HS-27A (cell line): ENCODE measurements at places on chromosomes 6 and 20.

GRCh38 chr6:141290941-141291721, 841.6 kb upstream of the GJE1 start:
- no peak for DNase-seq

DNA sequence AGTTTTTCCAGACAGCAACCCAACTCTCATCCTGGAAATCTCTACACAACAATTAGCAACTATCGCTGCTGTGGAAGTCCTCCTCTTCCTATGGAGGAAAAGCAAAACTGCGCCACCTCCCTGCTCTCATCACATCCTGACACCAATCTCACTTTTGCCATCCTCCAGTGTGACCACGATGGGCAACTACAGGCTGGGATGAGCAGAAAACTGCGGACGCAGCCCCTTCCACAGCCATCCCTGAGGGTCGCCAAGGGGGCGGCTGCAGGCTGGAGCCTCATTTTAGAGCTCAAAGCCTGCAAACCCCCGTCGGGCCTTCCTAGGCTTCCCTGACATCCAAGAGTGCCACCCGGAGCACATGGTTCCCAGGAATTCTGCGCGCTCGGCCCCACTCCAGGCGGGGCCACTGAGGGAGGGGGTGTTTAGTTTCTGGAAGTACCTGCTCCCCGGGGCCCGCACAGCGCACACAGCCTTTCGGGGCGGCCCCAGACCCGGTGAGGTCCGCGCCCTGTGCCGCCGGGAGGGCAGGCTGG, 1.2 kb downstream of the TCFL5 start:
- no peak for DNase-seq

GRCh38 chr6:16805243-16805950, 44.1 kb upstream of the ATXN1 start:
- DNase-seq, result no peak

DNA sequence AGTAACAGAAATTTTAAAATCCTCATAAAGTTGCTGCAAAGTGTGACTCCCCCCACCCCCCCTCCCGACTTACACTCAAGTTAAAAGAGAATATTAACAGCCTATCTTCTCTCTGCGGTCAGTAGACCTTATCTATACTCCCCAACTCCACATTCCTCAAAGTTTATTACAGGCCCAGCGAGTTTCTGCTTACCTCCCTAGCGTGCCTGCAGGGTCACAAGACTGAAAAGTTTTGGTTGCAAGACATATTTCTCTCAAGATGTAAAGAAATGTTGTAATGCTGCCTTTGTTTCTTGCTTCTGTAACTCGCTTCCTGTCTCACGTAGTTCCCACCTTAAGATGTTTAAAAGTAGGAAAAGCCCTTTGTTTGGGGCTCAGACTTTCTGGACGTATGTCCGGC, 699.6 kb downstream of the PHF3 start:
- DNase-seq, result no peak

DNA sequence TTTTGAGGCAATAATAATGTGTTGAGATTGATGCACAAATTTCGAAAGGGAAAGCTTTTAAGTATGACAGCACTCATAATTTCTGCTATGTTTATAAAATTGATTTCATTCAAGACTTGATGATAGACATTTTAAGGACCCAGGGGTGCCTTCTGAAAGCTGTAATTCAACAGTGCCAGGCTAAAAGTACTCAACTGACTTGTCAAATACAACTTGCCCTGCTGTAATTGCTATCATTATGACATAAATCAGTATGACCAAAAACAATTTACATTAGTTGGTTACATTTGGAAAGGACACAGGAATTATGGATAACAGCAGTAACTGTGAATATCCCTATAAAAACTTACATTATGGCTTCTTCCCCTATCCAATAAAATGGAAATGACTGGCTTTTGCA, 178.9 kb downstream of the MMUT start:
- no peak for DNase-seq

DNA sequence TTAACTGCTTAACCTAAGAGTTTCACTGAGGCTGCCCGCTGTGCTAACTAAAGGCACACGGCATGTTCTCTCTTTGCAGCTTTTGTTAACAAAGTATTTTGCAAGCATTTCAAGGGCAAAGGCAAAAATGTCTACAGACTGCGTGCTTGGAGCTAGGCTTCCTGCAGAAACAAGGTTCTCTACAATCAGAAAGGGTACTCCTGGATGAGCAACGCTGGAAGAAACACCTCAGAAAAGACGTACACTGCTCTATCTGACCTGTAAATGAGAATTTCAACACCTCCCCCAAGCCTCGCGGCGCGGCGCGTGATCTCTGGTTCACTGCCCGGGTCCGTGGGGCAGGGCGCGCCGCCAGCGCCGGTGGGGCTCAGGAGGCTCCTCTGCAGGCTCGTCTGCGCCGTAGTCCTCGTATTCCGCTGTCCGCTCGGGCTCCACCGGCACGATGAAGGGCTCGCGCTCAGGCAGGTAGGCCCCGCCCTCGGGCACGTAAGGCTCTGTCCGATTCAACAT, 120.9 kb downstream of the COL12A1 start:
- DNase-seq, result no peak

GRCh38 chr6:89793586-89793985, 26.0 kb downstream of the MDN1 start:
- no peak for DNase-seq

- DNase-seq, result no peak
Observed at GRCh38 chr6:154484942-154485341, 25.5 kb downstream of the CNKSR3 start.

- DNase-seq, result no peak
Observed at GRCh38 chr6:24887545-24888140, 48.1 kb downstream of the RIPOR2 start.

DNA sequence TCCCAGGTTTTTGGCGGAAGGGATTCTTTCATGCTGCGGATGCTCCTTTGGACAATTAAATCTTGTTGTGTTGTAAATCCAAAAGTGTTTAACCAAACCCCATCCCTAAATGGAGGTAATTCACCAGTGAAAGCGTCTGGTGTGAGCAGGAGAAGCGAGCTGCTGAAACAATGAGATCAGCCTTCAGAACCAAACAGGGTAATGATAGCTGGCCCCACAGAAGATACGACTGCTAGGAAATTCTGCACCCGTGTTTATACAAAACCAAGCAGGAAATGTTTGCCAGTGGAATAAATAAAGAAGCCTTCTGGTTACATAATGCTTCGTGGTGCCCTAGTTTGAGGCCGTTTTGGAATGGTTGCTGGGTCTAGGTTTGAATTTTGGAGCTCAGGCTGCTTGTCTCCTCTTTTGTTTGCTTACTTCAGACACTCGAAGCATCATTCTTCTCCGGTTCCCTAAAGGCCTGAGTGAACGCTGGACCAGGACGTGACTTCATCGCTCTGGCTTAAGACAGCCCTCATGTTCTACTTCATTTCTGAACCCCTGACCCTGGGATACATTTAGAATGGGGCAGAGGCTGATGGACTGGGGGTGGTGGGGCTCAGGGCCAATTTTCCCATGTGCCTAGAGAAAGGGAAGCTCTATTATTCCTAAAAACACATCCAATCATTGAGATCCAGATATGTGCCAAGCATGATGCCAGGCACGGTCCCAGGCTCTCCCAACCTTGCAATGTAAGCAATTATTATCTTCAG, 61.6 kb upstream of the JAG1 start:
- DNase-seq, result no peak

- DNase-seq, result no peak
Observed at GRCh38 chr20:12201289-12201991, 283.7 kb downstream of the BTBD3 start.

DNA sequence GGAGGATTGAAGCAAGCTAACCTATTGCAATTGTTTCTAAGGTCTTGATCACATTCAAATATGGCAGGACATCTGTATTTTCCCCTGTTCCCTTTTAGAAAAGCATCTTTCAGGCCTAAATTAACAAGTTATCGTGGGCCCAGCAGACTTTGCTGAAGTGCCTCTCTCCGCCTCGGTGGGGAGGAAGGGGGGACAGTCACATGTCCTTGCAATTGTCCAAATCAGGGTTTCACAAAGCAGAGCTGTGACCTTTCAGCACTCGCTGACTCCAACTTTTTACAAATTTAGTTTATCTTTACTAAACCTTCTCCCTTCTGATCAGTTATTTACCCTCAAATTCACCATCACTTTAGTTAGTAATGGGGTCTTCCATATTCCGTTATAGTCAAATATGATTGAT, 74.4 kb upstream of the KCNK16 start:
- no peak for DNase-seq

- no peak for DNase-seq
Observed at GRCh38 chr6:5838656-5839396, 167.9 kb downstream of the NRN1 start.

DNA sequence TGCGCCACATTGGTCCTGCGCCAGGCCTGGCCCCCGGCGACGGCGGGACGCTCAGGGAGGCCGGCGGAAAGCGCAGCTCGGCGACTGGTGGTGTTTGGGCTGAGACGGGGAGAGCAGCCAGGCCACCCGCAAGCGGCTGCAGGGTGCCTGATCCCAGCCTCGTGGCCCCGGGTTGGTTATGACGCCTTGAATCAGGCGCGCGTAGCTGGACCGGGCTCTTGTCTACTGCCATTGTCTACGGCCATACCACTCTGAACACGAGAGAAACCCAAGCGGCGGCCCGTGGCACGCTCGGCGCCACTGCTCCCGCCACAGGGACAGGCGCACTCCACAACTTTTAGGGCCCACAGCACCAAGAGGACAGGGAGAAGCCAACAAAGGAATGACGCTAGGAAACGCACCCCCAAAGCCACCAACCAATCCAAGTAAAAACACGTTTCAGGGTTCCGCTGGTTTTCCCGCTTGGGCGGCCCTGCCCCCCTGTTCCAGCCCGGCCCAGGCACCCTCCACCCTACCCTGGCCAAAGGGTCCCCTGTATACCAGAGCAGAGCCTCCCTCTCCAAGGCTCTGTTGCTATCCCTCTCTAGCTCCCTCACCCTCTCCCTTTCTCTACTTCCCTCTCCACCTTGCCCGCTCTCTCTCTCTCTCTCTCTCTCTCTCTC, 1849.3 kb upstream of the DEFB115 start:
- no peak for DNase-seq

DNA sequence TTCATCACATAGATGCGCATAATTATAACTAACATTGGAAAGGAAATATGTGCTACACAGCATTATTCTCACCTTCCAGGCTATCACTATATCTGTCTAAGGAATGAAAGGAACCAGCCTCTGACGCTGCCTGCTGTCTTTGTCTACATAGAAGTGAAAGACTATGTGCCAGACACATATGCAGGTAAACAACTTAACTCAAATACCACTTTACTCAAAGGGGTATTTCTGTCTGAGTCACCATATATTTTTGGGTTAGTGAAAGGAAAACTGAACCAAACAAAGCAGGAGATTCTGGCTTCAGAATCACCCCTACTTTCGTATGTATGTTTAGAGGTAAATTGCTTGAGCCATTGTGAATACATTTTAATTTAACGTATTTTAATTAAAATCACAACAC, 328.6 kb upstream of the PLCB4 start:
- no peak for DNase-seq

- no peak for DNase-seq
Observed at GRCh38 chr20:62350098-62350628, 16.9 kb downstream of the LAMA5 start.

GRCh38 chr6:104404377-104404776, 455.3 kb downstream of the HACE1 start:
- DNase-seq, result no peak

- DNase-seq, result no peak
Observed at GRCh38 chr20:18589941-18590674, 2.3 kb downstream of the DTD1 start.

GRCh38 chr6:138541823-138542481, 42.7 kb upstream of the NHSL1 start:
- no peak for DNase-seq

DNA sequence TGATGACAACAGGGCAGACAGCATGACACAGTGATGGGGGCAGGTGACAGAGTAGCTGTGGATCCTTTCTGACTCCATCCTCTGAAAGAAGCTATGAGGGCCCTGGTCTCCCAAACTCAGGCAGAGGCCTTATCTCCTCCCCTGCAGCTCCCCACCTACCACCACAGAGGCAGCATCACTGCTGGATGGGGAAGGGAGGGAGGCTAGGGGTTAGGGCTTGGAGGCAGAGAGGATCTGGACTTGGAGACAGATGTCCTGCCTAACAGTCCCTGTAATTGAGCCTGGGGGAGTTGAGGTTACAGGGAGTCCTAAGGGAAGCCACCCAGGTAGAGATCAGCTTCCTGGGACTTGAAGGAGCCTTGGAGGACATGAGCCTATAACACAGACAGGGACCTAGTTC, 37.9 kb downstream of the FAM110A start:
- DNase-seq, result no peak

- no peak for DNase-seq
Observed at GRCh38 chr6:29631860-29632731, 887 bp downstream of the GABBR1 start.

- no peak for DNase-seq
Observed at GRCh38 chr20:58677808-58678207, 14.8 kb upstream of the NPEPL1 start.

- no peak for DNase-seq
Observed at GRCh38 chr6:110882274-110882619, 7.7 kb downstream of the AMD1 start.
